ENCODE measurements at places on chromosomes 2 and 18.

- no peak for DNase-seq
Observed at GRCh38 chr2:220646424-220646823, 925.7 kb downstream of the EPHA4 start.

DNA sequence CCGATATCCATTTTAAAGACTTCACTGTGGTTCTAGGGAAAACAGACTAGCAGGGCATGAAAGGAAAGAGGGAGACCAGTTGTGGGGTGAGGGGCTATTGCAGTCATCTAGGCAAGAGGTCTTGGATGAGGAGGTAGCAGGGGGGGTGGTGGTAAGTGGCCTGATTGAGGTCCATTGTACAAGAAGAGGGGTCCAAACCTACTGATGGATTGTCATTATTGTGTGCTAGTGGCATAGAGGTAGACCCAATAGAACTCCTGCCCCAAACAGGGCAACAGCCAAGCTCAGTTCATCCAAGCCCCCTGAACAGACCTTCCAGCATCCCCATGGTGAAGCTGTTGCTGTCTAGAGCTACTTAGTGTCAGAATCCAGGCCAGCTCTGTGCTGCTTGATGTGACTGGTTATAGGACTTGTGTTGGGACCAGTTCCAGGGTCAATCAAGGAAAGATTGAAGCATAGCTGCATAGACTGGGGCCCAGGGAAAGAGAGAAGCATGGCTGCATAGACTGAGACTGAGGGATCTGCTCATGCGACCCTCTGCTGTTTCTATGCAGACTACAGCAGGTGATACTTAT is 7.0 kb downstream of the ASAP2 start:
- DNase-seq = no peak

DNA sequence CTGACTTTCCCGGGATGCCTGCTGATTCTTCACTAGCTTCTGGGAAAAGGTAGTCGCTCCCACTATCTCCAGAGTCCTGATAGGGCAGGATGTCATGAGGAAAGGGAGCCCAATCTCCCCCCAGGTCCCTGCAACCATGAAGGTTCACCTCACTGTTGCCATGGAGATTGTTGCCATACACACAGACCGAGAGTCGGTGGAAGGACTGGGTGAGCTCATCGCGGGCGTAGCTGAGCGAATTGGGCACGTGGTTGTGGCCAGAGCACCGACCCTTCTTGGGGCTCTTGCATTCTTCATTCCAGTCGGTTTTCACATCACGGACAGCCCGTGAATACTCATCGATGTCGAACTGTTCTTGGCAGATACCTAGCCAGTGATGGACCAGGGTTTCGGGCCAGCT is 97.4 kb downstream of the MEP1B start:
- no peak for DNase-seq

DNA sequence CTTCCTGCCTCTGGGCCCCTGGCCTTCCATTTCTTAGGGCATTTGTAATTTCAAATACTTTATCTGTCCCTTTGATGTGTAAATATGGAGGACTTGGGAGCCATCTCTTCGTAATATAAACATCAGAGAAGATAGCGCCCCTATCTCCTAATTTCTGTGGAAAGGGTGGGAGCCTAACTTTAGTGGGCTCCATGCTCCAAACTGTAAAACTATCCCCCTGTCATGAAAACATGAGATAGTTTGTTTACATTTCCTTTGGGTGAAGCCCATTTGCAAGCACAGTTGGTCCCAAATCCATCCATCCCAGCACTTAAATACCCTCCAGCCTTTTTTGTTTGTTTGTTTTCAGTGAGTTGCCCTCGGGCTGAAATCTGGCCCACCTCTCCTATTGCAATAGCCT is 782.6 kb upstream of the FSHR start:
- DNase-seq = peak; percentile 26

DNA sequence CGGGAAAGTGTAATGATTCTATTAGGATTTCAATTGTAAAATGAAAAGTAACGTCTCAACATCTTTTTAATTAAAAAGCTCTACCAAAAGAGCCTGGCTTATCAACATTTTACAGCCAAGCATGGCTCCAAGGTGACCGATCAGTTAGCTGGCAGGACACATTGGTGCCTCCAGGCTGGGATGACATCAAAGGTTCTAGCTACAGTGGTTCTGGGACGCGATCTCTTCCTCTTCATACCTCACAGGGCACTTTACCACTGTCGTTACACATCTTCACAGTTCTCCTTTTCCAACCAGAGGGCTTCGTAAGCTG is 693 bp downstream of the ORC2 start:
- peak; percentile 28 for DNase-seq

- no peak for DNase-seq
Observed at GRCh38 chr2:19944205-19944845, 42.5 kb upstream of the TTC32 start.

GRCh38 chr2:186977433-186978045 is 128.6 kb upstream of the ZSWIM2 start:
- DNase-seq = no peak
